ENCODE measurements at places on chromosomes 4 and X.

GRCh38 chr4:176261481-176261880 lies 7.5 kb downstream of the ASB5 start:
- DNase-seq, result no peak

DNA sequence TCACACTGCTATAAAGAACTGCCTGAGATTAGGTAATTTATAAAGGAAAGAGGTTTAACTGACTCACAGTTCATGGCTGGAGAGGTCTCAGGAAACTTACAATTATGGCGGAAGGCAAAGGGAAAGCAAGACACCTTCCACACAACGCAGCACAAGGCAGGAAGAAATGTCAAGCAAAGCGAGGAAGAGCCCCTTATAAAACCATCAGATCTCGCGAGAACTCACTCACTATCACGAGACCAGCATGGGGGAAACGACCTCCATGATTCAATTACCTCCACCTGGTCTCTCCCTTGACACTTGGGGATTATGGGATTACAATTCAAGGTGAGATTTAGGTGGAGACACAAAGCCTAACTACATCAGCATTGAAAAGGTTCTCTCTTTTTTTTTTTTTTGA lies 39.6 kb downstream of the PALLD start:
- DNase-seq, result no peak

- no peak for DNase-seq
Observed at GRCh38 chr4:128663325-128663724, 146.2 kb upstream of the JADE1 start.

GRCh38 chr4:162707962-162708361 lies 458.7 kb downstream of the NAF1 start:
- no peak for DNase-seq

DNA sequence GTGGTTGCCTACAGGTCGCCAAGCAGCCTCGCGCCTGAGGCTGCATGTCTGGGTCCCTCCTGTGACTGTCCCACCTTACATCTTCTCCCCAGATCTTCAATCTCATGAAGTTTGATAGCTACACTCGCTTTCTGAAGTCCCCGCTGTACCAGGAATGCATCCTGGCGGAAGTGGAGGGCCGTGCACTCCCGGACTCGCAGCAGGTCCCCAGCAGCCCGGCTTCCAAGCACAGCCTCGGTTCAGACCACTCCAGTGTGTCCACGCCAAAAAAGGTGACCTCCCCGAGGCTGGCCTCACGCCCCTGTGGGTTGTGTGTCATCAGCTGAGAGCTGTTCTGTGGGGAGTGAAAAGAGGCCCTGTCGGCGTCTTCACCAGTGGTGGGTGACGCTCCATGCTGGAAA lies 24.9 kb upstream of the HGFAC start:
- DNase-seq, result no peak

GRCh38 chr4:64079316-64079715 lies 329.9 kb downstream of the TECRL start:
- no peak for DNase-seq

DNA sequence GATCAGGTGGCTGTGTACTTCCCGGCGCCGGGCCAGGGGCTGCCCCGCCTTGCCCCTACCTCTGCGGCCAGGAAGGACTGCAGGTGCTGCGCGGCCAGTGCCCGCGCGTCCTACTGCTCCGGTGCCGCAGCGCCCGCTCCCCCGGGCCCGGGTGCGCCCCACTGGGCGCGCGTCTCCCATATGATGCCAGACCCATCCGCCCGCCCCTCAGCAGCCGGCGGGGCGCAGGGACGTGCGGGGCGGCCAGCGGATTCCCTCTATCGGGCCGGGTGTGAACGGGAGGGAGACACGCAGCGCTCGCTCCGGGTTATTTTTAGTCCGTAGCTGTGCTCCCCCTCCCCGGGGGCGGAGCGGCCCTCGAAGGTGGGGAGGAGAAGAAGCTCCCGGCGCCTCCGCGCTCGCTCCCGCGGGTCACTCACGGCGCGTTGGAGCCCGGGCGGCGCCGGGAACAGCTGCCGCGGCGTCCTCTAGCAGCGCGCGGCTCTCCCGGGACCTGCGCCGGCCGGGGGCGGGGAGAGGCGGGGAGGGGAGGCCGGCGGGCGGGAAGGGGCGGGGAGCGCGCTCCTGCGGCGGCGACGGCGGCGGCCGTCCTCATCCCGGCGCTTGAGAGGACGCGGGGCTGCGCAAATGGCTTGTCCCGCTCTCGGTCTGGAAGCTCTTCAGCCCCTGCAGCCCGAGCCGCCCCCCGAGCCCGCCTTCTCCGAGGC lies 103.6 kb downstream of the UCHL1 start:
- DNase-seq, result peak; percentile 19

- no peak for DNase-seq
Observed at GRCh38 chrX:39705290-39705689, 392.5 kb downstream of the BCOR start.

DNA sequence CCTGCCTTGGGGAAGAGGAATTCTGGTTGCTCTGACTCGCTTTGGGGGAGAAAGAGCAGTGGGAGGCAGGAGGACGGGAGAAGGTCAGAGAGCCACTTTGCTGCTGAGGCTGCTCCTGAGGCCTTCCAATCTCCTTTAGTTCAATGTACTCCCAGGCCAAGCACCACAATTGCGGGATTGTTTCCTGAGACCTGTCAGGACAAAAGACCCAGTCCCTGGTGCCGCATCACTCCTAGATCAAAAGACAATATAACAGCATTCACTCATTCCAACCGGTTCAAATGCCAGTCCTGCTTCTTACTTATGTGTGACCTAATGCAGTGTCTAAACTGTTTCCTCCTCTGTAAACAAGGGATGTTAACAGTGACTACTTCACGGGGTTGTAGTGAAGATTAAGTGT lies 106.4 kb downstream of the TRIML1 start:
- DNase-seq, result no peak

DNA sequence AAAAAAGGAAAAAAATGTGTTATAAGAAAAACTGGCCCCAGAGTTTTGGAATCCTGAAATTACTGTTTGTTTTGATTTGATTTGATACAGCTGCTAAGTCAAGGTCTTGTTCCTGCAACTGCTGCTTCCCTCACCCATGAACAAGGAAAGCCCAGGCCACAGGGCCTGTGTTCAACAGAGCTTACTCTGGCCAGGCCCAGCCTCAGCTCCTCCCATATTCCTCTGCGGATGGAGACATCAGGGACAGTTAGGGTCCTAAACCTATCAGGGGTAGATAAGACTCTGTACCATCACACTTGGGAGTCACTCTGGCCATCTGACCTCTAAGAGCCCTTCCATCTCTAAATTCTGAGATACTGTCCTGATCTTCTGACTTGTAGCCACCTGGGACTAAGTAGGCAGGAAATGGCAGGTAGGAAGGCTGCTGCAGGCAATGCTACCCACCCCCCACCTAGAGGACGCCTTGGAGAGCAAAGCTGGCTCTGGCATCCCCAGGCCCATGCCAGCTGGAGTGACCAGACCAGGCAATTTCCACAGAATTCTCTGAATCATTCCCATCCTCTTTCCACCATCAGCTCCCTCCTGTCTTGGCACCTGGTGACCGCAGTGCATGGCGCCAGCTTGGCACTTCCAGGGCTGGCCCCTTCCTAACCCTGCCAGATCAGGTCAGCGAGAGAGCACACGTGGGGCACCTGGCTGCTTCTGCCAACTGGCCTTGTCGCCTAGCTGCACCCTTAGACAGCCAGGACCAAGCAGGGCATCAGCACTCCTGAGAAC lies 58.0 kb upstream of the TMEM33 start:
- no peak for DNase-seq

GRCh38 chrX:68163441-68163840 lies 269.9 kb downstream of the OPHN1 start:
- no peak for DNase-seq

GRCh38 chr4:15778289-15779241 lies at the start of gene CD38:
CD38 (plus strand) TSS chr4:15778328; CDS start chr4:15778415, 87 bp downstream.
- DNase-seq, result no peak

GRCh38 chrX:133601116-133601515 lies 185.8 kb upstream of the GPC4 start:
- no peak for DNase-seq

- DNase-seq, result no peak
Observed at GRCh38 chr4:36051634-36052033, 192.7 kb downstream of the ARAP2 start.

- no peak for DNase-seq
Observed at GRCh38 chr4:122776916-122777315, 44.4 kb downstream of the BBS12 start.

DNA sequence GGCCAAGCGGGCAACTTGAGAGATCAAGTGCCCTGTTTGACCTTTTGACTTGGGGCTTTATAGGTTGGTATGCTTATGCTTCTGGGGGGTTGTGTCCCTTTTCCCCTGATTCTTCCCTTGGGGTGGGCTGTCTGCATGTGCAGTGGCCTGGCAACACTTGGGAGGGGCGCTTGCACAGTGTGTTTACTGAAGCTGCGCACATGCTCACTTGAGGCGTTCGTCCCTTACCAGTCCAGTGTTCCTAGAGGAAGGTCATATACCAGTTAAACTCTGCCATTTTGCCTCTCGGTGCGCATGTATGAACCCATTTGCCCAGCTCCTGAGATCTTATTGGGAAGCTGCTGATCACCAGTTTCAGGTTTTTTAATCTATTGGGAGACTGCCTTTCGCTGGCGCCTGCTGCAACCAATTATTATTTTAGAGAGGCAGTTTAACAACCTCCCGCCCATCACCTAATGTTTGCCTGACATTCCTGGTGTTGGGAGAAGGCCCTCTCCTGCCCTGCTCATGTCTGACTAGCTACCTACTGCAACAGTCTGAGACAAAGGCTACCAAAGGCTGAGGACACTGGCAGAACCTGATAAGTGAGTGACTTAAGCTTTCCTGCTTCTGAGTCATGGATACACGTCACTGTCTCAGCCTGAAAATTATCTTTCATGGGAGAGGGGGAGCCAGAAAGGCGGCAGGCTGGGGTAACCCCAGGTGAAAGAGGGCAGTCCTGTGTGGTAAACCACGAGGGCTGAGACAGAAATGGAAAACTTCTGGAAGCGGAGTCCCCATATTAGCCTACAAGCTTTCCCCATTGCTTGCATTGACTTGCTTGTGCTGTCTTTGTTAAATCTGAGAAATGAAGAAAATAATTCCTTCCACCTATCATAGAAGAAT lies 97.6 kb downstream of the CPE start:
- DNase-seq, result no peak

GRCh38 chr4:146098978-146099377 lies 76.5 kb upstream of the LSM6 start:
- no peak for DNase-seq

DNA sequence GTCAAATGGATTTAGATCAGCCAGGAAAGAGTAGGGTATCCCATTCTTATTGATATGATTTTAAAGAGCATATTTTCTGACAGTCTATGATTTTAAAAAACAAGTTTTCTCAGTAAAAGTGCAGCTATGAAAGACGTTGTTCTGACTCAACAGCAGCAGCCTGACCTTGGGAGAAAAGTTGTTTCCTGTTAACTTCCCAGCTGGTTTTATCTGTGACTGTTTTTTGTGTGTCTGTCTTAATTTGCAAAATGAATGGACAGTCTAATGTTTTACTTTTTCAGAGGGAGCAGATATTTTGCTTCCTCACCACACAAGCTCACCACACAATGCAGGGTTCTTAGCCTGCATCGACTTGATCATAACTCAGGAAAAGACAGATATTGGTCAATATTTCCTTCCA lies 764 bp upstream of the MTHFD2L start:
- DNase-seq, result no peak

GRCh38 chr4:31035761-31036160 lies 315.6 kb downstream of the PCDH7 start:
- DNase-seq, result no peak

DNA sequence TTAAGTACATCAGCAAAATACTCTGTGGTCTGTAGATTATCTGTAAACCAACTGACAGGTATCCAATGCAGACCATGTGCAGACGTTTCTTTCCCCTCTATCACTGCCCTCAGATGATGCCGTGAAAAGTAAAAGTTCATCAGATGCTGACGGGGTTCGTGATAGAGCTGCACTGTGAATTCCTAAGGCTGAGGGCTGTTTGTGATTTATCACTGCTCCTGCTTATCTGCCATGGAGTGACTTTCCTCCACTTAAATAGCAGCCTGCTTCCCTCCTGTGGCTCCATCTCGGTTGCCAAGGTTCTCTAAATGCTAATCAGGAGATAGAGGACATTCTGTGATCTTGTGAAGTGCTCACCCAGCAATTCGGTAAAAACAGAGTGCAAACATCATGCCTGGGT lies 89.3 kb upstream of the SRD5A3 start:
- DNase-seq, result no peak

- no peak for DNase-seq
Observed at GRCh38 chrX:100850317-100850716, 23.8 kb downstream of the NOX1 start.

- no peak for DNase-seq
Observed at GRCh38 chr4:80422727-80423404, 87.3 kb downstream of the CFAP299 start.

DNA sequence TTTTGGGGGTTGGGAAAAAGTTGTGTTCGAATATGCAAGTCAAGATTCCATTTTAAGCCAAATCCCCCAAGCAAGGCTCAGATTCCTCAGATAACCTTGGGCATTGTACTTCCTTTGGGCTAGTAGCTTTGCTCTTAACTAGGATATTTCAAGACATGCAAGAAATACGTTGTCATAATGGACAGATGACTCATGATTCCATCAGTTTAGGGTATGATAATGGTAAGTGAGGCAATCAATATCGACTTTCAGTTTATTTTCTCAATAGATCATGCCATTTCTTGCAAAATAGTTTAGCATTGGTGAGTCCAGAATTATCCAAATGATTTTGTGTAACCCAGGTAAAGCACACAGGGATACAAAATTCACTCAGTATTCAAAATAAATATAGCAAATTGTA lies 25.4 kb downstream of the CFAP299 start:
- no peak for DNase-seq

DNA sequence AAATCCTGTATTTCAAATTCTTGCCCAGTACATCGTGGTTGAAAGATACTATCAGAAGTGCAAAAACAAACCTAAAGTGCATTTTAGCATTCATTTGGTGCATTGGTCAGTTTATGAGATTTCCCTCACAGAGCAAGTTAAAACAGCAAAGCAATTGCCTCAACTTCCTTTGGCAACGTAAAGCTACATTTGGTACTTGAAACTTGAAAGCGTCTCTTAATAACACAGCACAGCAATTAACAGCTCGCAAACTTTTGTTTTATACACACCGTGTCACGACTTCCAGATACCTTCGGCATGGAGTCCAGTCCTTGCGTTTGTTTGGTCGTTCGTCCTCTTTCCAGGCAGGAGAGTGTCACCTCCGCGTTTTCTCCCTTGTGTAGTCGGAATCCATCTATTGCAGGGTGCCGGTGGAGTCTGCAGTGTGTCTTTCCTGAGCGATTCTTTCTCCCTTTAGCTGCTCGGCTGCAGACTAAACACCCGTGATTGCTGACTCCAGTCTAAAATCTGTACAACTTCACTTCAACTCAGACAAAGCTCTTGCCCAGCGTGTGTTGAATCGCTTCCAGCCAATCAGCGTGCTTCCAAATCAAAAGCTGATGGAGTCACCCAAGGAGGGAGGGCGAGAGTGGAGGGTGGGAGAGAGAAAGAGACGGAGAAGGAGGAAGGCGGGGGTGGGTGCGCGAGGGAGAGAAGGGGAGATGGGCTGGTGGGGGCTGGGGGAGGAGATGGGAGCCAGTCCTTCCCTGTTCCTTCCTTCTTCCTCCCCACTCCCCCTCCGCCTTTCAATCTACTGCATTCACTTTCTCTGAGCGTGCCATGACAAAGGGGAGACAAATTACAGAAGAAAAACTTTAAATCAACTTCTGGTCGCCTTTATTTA lies at the start of gene PCDH18:
Gene PCDH18 (minus strand): TSS at position 509 of the 883 bp plus-strand sequence. CDS start 406 bp downstream, at position 103.
- DNase-seq, result peak; percentile 5
